COR-L47 (cell line): ENCODE measurements at places on chromosomes 2 and 18.

DNA sequence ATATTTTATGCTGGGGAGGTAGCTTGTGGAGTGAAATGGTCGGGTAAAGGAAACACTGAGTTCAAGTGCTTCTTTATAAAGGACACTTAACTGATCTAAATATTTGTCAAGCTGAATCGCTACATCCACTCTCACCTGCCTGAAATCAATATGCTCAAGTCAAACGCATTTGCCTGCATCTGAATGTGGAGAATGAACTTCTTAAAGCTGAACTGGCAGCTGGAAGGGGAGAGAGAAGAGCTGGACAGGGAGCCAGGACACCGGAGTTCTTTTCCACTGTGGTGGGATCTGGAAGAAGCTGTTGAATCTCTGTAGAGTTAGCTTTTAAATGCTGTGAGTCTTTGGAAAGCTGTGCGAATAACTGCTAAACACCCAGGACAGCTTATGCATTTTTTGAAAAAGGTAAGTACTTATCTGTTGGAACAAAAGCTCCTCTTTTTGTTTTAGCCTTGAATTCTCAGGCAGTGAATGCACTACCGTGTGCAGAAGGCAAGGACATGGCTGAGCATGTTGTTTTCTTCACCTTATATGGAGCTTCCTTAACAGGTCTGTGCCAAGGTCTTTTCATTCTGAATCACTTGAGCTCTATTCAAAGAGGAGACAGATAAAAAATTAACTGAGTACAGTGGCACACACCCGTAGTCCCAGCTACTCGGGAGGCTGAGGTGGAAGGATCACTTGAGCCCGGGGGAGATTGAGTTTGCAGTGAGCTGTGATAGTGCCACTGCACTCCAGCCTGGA is 74.2 kb upstream of the KLF7 start:
- no peak for DNase-seq

DNA sequence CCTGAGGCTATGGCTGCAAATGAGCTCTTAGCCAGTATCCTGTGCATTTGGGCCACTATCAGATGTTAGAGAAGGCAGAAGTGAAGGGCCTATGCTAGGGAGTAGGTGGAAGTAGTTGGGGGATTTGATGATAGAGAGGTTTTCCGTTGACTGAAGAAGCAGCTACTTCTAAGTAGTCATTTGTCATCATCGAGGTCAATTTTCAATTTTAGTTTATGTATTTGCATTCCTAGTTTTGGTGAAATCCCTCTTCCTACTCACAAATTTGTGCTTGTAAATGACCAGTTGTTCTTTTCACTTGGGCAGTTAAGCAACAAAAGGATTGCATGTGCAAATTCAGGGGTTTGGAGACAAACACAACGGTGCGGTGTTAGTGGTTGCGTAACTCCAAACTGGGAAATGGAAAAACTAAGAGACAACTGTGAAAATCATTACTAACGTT is 48.5 kb upstream of the PELI1 start:
- DNase-seq, result no peak

DNA sequence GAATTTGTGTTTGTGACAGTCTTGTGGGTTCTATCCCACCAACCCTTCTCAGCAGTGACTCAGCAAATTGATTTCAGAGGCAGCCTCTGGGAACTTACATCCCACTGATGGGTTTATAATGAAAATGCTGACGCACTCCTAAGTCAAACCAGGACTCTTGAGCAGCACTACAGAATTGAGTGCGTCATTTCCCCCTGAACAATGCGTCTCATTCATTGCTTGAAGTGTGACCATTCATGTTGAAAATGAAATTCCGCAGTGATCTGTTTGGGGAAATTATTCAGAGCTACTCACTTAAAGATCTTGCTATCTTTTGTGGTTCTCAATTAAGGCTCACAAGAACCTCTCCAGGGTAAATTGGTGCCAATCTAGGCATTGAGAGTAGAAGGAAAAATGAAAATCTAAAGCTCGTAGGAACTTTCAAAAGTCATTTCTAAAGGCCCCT is 417.7 kb upstream of the SLC14A2 start:
- no peak for DNase-seq

GRCh38 chr2:177315364-177315763 is 50.8 kb upstream of the NFE2L2 start:
- DNase-seq, result peak; percentile 27

DNA sequence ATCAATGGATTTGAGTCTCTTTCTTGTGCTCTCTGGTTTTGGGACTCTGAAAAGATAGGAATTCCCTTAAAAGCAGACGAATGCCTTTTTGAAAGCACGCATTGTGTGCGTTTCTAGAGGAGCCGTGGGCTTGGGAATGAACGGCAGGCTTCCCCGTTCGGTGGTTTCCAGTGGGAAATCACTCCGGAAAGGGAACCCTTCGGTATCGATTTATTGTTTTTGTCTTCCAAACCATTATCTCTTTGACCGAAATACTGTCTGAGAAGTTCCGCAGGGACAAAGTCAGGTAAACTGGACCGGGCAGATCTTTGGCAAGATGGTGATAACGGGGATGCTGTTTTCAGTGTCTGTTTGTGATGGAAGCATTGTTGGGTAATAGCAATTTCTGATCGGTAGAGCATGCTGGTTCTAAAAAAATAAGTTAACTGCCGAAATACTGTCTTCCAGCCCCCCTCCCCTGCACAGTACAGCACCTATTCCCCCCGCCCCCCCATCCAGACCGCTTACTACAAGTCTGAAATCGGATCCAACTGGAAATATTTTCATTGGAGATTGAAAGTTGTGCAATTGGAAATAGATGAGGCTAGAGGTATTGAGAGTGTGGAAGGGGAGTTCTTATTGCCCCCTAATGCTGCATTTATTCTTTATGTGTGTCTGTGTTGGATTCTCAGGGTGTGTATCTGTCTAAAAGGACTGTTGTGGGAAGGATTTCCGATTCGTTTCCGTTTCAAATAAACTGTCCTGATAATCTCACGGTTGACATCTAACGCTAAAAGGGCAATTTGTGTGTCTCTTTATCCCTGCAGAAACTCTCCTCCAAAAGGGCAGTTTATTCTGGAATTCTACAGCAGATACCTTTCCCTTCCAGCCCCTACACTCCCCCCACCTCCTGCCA is 635 bp downstream of the SETBP1 start:
- peak; percentile 35 for DNase-seq
